NCI-H187 (cell line): ENCODE measurements at places on chromosomes 4 and X.

GRCh38 chr4:80096175-80096850, 23.3 kb upstream of the ANTXR2 start:
- no peak for DNase-seq

DNA sequence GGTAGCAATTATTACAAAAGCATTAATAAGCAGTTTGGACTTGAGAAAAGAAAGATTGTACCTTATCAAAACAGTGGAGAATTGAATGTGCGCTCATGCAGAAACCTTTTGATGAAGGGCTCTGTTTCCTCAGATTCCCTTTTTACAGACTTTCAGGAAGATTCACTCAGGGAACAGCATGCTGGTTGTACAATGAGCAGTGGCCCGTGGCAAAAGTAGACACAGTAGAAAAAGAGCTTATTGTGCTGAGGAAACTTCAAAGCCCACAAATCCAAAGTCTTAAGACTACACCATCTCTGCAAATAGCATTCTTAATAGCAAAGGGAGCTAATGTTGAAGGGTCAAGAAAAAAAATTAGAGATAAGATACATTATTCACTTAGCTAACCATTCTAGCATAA, 858.9 kb downstream of the PDHA2 start:
- no peak for DNase-seq

GRCh38 chrX:373641-374471, 12.9 kb downstream of the PPP2R3B start:
- no peak for DNase-seq

DNA sequence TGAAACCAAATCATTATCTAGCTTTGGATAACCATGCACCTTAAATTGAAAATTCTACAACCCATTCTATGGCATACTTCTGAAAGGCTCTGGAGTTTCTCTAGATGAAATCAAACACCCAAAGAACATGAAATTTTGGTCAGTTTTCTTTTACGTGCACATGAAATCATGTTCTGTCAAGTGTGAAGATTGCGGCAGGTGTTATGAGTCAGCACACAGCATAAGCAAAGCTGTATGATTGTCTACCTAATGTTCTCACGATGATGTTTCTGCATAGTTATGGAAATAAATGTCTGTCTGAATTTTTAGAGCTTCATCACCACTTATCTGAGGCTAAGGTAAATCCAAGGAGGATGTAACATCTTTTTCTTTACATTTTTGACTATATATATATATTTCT, 495.3 kb downstream of the IL1RAPL1 start:
- no peak for DNase-seq
